Stimulated activated CD8-positive, alpha-beta memory T cell treated with anti-CD3 and anti-CD28 coated beads, Interleukin-7, amount 100 ng/mL, for 48 hours (primary cell): ENCODE measurements at places on chromosomes 3 and 15.

GRCh38 chr3:188431553-188431952 is 277.6 kb downstream of the LPP start:
- DNase-seq, result no peak

DNA sequence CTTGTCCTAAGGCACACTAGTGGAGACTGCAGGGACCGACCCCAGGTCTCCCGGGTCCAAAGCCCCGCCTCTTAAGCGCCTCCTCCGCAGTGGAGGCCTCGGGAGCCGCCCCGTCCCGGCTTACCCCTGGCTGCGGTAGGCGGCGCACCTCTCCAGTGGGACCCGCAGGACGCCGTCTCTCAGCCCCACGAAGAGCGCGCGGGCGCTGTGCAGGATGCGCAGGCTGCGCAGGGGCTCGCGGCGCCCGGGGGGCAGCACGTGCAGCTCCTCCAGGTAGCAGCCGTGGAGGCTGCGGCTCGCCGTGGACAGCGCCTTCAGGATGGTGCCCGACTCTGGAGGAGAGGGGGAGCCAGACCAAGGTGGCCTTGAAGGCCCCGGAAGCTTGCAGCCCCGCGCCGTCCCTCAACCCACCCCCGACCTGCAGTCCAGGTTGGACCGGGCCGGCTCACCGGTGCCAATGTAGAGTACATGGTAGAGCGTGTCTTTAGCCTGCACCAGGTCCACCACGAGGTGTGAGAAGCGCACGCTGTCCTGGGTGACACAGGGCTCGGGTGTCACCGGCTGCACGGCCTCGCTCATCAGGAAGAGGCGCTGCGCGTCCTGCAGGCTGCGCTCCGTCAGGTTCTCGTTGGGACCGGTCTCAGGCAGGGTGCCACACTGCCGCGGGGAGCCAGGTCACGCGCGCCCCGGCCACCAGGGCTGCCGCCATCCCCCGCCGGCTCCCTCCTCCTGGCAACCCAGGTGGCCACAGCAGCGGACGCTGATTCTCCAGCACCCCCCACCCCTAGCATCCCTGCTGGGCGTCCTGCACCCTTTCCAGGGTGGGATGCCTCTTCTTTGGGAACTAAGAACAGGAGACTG is 105.5 kb downstream of the SEMA5B start:
- no peak for DNase-seq

GRCh38 chr3:160999274-160999673 is 105.9 kb downstream of the B3GALNT1 start:
- no peak for DNase-seq

DNA sequence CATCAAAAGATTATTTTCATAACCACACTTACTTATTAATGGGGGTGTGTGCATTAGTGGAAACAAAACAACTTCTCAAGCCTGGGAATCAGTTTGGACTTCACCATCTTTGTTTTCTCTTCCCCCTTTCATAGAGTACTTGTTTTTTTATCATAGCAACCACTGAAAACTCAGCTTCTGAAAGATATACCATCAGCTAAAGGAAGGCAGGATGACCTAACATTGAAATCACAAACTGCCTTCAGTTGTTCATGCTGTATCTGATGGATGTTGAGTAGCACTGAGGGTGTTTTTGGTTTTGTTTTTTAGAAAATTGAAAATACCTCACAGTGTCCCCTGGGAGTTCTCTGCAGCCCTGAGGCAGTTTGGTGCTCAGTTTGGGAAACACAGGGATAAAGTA is 46.5 kb downstream of the NEK10 start:
- no peak for DNase-seq

DNA sequence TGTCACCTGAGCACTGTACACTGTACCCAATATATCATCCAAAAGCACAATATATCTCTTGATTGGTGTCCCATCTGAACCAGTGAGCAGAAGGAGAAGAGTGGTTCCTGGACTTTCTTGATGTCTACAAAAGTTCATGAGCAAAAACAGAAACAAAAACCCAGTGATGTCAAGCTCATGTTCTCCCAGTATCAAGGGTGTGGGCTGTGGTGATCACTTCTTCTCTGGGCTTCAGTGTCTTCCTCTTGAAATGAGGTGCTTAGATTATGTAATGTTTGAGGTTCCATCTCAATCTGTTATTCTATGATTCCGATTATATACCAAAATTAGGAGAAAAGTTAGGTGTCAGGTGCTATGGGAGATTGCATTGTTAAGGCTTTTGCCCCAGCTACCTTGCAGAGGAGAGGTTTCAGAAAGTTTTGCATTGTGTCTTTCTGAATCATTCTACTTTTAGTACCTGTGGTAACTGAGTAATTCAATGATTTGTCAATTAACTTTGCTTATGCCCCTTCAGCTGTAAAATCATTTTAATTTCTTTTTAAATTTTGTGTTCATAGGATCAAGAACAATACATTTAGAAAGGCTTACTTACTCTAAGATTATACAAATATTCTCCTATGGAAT is 122.0 kb upstream of the EOMES start:
- DNase-seq, result no peak

GRCh38 chr15:47184003-47184907 is 533.0 kb upstream of the SEMA6D start:
- no peak for DNase-seq

- peak; percentile 12 for DNase-seq
Observed at GRCh38 chr3:72756900-72757299, 91.3 kb downstream of the SHQ1 start.

- DNase-seq, result peak; percentile 52
Observed at GRCh38 chr3:16884084-16884747, 539 bp upstream of the PLCL2 start.
